ENCODE measurements at places on chromosomes 16 and 17.

DNA sequence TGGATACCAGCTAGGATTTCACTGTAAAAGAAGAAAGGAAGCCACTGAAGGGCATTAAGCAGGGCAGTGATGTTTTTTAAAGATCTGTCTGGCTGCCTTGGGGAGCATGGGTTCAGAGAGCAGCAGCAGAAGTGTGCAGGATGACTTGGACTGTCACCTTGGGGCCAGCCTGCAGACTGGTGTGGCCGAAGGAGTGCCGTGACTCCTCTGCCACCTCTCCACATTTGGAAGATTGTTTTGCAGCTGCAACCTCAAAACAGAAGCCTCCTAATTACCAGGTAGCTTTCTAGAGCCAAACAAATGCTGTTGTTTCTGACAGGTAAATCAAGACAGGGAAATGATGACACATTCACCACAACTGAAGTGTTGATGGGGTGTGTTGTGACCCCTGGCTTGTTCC is 681.4 kb downstream of the WWOX start:
- no peak for DNase-seq

DNA sequence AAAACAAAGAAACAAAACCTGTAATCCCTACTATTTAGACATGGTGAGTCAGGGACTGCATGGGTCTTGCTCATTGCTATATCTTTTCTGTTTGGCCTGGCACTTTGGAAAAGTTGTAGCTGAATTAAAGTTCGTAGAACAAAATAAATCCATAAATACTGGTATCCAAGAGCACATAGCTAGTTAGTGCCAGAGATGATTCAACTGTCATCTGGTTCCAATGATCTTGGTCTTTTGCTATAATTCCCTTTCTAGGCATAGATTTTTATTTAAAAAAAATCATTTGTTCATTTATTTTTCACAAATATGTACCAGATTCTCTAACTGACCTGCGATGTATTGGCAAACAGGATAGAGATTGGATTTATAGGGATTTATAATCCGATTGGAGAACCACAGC is 1436.1 kb upstream of the GOT2 start:
- DNase-seq, result no peak

- DNase-seq, result no peak
These were observed 1.1 kb downstream of the KATNIP start for GRCh38 chr16:27551036-27551435.

DNA sequence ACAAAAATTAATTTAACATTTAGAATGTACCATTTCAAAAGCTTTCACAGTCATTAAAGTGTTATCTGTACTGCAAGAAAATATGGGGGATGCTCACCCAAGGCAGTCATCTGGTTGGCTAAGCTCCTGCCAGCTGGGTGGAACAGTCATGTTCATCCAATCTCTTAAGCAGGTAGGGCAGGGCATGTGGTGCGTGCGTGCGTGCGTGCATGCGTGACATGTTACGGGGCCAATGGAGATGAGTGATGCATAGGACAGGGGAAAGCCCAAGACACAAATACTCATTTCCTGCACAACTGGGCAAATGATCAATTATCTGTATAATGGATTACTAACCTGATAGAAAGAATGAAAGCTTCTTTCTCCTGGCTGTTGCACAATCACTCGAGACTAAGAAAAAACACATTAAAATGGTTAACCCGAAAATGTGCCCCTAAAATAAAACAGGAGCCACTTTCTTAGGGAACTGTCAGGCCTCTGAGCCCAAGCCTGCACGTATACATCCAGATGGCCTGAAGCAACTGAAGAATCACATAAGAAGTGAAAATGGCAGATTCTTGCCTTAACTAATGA is 104.4 kb downstream of the MYO1D start:
- no peak for DNase-seq

DNA sequence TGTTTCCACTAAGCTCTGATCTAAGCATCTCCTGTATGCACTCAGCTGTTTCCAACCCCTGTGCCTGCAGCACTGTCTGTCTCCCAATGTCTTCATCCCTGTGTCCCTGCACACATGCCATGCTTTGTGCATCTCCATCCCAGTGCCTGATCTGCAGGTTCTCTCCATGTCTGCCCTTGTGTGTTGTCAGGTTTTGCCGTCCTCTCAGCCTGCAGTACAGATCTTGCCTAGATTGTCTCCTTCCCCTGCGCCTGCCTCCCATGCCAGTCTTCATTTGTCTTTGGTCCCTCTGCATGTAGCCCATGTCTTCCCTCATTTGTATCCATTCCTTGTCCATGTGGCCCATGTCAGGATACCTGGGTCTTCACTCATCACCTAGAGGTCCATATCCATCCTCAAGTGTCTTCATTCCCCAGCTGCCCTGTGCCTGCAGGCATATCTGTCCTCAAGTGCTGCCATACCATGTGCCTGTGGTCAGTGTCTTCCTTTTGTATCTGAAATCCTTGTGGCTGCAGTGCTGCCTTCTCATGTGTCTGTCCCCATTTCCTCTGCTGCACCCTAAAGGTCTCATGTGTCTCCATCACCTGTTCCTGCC is 71.5 kb downstream of the TNFRSF13B start:
- DNase-seq, result no peak

GRCh38 chr17:55794725-55795482 is 44.1 kb downstream of the PCTP start:
- no peak for DNase-seq

DNA sequence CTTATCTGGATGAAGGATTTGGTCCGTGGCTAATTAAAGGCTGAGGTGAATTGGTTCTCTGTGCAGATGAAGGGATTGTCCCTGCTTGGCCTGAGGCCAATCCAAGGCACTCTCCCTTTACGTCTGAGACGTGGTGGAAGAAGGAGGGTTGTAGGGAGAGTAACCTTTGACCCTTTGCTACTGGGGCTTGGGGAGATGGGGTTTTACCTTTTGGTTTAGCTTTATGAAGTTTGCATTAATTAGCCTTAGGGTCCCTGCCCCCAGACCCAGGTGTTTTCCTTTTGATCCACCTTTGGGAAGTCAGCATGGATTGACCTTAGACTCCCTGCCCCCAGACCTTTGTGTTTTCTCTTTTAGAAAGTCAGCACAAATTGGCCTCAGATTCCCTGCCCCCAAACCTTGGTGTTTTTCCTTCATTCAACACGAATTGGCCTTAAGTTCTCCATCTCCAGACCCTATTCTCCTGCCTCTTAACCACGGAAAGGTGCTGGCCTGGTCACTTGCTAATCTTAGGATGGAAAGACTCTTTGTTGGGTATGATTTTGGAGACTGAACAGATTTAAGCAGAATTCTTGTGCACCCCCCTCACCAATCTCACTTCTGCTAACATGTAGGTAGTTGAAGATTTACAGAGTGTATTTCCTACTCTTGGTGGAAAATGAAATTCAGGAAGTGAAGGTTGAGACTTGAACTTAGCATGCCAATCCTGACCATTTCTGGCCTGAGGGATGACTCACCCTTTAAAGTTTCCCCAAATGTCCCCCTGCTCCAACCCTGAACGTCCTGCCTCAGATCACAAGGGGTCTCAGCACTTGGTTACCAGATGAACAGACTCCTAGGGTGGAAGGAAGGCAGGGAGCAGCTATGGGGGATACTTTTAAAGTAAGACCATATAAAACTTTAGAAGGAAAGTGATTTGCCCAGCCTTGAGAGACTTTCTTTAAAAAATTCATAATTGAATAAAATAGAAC is 23.1 kb upstream of the MMD start:
- no peak for DNase-seq

GRCh38 chr17:36599546-36600250 is 1.7 kb upstream of the MRM1 start:
- DNase-seq, result no peak

GRCh38 chr16:85289760-85290625 is 177.7 kb upstream of the CIBAR2 start:
- no peak for DNase-seq

DNA sequence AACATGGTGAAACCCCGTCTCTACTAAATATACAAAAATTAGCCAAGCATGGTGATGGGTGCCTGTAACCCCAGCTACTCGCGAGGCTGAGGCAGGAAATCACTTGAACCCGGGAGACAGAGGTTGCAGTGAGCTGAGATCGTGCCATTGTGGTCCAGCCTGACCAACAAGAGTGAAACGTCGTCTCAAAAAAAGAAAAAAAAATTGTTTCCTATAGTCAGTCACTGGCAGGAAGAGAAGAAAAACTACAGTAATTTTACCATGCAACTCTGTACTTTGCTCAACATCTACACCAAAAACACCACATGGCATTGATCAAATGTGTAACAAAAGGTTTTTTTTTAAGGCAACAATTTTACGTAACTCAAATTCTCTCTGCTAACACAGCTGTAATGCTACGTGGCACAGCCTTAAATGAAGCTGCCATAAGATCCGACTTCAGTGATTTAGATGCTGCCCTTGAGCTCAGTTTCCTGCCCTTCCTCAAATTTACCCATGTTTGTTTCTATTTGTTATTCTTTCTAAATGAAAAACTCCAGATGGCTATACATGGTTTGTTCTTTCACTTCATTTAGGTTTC is 40.2 kb downstream of the CNOT1 start:
- no peak for DNase-seq

- no peak for DNase-seq
These were observed 70.1 kb downstream of the ABCC1 start for GRCh38 chr16:16019488-16019887.

DNA sequence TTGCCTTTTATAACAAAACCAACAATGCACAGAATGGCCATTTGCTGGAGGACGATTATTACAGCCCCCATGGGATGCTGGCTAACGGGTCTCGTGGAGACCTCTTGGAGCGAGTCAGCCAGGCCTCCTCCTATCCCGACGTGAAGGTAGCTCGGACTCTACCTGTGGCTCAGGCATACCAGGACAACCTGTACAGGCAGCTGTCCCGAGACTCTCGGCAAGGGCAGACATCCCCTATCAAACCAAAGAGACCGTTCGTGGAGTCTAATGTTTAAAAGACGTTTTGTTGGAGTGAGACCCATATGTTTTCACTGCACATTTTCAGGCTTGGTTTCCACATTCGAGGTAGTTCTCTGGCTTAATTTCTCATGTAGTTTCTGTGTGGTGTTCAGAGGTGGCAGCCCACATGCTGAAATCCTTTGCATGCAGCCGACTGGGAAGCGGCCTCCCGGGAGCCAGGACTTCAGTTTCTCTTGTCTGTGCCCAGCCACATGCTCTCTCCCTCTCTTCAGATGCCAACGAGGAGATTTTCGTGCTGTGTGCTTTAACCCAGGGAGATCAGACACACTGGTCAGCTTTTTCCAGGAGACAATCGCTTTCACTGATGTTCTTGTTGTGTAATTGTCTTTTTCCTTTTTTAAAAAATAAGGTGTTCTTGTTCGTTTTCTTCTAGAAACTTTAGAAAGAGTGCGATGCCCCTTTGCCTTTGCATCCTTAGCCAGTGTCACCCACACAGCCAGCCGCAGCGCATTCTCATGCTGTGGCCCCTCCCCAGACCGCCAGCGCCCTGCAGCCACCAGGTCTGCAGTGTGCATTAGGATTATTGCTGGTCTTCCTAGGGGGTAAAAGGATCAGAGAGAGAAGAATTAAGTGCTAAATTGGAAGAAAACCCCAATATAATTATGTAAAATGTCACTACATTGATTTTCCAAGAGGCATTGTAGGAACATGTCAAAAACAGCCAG is 24.1 kb downstream of the CYB561 start:
- no peak for DNase-seq

DNA sequence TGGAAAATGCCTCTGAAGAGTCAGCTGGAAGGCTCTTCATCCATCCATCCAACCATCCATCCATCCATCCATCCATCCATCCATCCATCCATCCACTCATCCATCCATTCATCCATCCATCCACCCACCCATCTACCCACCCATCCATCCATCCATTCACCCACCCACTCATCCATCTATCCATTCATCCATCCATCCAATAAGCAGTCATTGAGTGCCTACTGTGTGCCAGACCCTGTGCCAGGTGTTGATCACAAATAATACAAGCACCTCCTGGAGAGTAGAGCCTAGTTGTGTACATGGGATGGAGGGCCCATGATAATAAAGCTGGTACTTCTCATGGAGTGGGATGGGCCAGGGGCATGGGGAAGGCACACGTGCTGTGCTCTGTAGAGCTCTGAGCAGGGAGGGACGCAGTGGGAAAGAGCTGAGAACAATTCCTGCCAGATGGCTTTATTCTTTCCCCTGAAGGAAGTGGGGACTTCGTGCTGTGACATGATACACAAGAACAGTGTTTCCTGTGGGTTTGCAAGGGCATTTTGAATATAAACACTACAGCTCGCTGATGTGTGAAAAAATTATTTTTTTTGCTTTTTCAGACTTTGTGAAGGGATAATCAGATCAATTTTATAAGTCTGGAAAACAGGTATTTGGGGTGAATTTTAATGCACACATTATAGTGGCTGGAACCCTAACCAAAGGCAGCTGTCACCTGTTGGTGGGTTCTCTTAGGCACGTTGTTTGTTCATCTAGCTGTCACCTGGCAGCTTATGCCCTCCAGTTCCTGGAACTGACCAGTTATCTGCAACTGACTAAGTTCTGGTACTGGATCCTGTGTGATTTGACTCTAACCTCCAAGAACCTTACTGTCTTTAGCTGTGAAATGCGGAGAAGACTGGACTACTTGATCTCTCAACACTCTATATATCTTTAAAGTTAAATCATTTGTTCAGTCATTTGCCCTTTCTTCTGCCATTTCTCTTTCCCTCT is 61.3 kb downstream of the PRKCB start:
- DNase-seq, result no peak

- no peak for DNase-seq
These were observed 750.7 kb downstream of the KCNJ18 start for GRCh38 chr17:22443061-22443460.

DNA sequence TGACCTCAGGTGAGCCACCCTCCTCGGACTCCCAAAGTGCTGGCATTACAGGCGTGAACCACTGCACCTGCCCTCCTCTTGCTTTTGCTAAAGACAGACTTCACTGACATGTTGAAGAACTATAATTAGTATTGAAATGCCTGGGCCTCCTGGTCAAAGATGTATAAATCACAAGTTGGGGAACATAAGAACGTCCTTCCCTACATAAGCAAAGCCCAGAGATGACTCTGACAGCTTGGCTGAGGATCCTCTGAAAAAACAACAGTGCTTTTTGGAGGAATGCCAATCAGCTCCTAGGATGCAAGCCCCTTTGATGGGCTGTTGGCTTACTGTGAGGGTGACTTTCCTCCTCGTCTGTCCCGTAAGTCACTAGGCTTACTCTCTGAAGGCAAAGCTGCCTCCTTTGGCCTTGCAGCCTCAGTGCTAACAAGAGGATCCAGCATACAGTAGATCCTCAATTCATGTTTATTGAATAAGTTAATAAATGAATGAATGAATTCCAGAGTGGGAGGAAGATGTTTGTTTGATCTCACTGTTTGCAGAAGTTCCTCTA is 6.3 kb downstream of the APOH start:
- DNase-seq, result no peak

DNA sequence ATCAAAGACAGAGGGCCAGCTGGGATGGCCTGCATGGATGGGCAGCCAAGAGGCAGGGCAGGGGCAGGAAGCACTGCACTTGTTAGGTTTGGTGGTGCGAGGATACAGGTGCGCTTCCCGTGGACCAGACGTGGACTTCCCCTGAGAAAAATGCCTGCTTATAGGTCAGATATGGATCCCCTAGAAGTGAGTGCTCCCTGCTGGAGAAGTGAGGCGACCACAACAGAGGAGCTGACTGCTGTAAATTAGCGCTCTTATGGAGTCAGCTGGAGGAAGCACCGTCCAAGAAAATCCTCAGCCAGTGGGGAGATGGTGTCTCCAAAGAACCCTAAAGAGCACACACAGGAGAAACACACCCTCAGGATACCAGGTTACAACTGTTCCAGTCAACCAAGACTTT is 27.7 kb upstream of the CCDC182 start:
- DNase-seq, result no peak
